ENCODE measurements at places on chromosomes 13 and 19.
A peak's percentile ranks its signal among the peaks of the same experiment; 100 is the strongest.

DNA sequence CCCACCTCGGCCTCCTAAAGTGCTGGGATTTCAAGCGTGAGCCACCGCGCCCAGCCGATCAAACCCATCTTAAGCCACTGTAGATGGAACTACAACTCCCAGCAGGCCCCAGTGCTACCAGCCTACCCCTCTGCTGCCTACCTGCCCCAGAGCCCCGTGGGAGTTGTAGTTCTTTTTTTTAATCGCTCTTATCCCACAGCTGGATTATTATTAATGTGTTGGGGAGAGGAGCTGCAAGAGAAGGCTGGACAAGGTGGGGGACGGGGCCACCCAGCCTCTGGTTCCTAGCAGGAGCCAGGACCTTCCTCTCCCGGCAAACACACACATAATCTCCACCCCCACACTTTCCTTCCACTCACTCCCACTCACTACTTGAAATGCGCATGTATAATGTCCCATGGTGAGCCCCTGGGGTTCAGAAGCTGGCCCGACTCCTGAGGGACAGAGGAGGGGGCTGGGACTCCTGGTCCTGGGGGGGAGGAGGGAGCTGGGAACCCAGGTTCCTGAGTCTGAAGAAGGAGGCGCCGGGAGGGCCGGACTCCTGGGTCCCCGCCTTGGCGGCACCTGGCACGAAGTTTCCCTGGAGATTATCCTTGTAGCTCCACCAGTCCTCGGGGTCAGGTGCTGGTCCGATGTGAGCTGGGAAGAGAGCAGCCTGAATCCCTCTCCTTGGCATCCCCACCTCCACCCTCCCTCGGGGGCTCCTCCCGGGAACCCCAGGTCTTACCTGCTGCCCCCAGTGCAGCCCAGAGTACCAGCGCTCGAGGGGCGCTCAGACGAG lies 958 bp downstream of the CA11 start:
- peak; percentile 73 for DNase-seq

- DNase-seq, result peak; percentile 66
Observed at GRCh38 chr13:27018344-27018861, 153.2 kb downstream of the USP12 start.

DNA sequence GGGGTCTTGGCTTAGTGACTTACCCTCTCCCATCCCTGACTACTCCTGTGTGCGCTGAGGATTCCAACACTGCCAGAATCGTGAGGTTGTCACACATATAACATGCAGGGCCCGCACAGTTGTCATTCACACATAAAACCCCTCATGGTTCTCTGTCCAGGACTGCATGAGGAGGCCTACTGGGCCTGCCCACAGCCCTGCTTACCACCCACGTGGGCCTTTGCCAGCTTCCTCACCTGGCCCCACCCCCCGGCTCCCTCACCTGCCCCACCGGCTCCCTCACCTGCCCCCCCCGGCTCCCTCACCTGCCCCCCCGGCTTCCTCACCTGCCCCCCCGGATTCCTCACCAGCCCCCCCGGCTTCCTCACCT lies 197.2 kb downstream of the TEX29 start:
- no peak for DNase-seq

- no peak for DNase-seq
Observed at GRCh38 chr19:20964798-20965197, 41.7 kb downstream of the ZNF85 start.
